ENCODE measurements at places on chromosomes 13 and 19. TPM values are rescaled to one million over a fixed set of nuclear protein-coding genes. Genes with fewer than 3 reads are reported as not detected.
A peak's percentile ranks its signal among the peaks of the same experiment; 100 is the strongest.

The KLK12 gene
- total RNA-seq: not detected

The CILP2 gene
- 0.21 TPM for total RNA-seq

The LSR gene
- 1.5 TPM for total RNA-seq

DNA sequence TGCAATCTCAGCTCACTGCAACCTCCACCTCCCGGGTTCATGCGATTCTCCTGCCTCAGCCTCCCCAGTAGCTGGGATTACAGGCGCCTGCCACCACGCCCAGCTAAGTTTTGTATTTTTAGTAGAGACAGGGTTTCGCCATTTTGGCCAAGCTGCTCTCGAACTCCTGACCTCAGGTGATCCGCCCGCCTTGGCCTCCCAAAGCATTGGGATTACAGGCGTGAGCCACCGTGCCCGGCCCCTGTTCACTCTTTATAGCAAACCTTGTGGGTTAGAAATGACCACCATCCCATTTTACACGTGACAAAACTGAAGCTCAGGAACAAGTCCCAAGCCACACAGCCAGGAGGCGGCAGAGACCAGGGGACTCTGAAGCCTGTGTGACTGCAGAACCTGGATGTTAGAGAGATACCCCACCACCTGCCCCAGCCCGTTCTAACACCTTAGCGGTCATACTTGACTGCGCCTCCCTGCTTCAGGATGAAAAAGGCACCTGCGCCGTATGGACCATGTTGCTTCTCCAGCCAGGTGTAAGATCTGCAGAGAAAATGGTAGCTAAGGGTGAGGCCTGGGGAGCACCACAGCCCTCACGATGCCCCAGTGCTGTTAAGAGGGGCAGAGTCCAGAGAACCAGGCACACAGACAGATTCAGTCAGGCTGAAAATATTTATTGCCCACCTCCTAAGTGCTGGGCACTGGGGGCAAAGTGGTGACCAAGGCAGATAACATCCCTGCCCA, 3.6 kb downstream of the DMAC2 start:
- DNase-seq: no peak

GRCh38 chr13:40383132-40383531, 283.3 kb downstream of the FOXO1 start:
- no peak for DNase-seq

The KCNK6 gene
- 7.7 TPM for total RNA-seq

DNA sequence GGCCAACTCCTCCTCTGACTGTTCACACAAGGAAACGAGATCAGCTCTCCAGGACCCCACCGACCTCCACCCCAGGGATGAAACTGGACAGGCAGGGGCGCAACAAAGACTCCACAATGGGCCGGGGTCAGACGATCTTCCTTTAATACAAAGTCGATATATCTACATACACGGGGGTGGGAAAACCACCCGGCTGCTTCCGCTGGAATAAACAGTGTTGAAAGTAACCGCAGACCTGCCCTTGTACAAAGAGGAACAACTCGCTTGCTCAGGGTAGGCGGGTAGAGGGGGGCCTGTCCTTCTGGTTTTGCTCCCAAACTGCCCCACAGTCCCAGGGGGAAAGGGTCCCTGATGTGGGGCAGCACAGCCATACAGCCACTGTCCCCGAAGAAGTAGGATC, 135.2 kb downstream of the PTPRS start:
- no peak for DNase-seq

The ENOX1 gene
- 11.7 TPM for total RNA-seq

The PLPP2 gene
- 0.05 TPM for total RNA-seq

DNA sequence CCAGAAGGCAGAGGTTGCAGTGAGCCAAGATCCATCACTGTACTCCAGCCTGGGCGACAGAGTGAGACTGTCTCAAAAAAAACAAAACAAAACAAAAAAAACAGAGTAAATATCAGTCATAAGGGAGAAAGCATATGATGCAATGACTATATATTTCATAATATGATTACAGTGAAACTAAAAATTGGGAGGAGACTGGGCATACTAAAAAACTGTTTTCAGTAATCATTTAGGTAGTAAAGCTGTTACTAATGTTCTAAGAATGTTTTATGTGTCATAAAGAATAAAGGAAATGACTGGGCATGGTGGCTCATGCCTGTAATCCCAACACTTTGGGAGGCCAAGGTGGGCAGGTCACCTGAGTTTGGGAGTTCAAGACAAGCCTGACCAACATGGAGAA, 15.9 kb downstream of the ZNF573 start:
- no peak for DNase-seq

DNA sequence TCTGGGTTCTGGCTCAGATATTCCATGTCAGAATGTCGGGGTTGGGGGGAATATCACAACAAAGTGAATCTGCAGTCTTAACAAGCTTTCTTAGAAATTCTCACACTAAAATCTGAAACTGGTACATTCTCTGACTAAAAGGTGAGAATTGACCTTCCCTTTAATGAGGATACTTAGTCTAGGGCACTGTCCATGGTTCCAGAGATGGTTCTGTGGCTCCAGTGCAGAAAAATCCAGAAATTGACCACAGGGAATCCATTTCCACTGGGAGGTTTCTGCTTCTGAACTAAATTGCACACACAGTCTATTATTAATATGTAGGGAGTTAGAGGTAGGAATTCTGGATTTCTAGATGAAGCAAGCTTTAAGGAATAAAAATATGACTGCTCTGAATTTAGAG, 171.6 kb upstream of the OBI1 start:
- no peak for DNase-seq

DNA sequence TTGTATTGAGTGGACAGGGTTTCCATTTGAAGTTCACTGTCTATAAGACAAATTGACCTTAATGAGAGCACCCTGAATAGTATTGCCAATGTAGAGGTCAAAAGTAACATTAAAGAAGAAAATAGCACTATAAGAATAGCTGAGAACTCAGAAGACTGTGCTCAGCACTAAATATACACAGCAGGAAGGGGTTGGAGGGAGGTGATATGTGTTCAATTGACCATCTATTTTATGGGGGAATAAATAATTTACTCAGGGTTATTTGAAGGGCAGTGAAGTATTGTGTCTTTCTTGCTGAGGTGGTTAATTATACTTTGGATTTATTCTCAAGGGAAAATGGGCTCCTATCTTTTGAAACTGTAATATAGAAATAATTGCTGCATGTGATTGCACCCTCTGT, 1380.5 kb upstream of the SPRY2 start:
- DNase-seq: no peak

DNA sequence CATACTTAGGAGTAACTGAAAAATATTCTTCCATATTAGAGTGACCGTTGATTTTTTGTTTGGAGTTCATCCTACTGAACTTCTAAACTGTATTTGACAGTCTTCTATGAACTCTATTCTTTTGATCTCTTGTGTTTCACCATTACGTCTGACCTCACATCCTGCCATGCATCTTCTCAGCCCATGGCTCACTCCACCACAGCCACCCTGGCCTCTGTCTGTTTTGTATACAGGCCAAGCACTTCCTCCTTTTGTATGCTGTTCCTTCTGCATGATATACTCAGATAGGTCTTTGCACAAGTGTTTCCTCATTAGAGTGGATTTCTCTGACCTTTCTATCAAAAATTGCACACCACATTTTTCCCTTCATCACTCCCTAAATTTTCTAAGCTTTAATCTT, 119.9 kb downstream of the MAB21L1 start:
- DNase-seq: no peak

The ONECUT3 gene
- not detected for total RNA-seq

The TMPRSS9 gene
- not detected for total RNA-seq

The WASF3 gene
- not detected for total RNA-seq

GRCh38 chr13:112708560-112709240, 18.9 kb downstream of the ATP11A start:
- DNase-seq: peak; percentile 37

GRCh38 chr13:43551897-43552456, 234.8 kb downstream of the ENOX1 start:
- DNase-seq: no peak

DNA sequence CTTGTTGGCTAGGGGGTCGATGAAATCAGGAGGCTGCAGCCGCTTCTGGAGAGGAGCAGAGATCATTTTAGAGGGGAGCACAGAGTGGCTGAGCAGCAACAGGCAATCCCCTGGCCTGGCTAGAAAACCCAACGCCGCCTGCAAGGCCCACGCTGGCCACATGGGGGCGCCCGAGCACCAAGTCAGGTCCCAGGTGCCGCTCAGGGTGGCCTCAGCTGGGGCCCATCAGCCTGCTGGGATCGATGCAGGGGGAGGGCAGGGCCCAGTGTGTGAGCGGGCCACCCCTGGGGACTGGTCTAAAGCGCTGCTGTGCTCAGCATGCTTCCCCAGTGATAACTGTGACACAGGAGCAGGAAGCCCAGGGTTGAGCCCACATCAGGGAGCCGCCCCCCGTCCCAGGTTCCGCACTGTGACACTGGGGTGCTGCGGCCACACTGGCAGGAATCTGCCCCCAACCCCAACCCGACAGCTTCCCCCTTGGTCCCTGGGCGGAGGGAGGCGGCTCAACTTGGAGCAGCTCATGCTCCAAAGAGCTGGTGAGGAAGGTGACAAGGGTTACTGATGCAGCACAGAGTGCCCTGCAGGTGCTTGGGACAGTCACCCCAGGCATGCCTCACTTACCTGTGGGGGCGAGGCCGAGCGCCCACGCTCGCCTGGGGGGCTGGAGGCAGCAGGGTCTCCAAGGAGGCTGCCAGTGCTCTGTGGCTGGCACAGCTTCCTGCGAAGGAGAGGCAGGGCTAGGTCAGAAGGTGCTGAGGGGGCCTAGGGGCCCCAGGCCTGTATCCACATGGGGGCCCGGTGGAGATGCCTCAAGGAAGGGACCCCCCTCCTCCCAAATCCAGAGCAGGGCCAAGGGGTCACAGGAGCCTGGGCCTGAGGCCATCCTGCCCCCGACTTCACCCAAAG, 13.3 kb upstream of the ISYNA1 start:
- peak; percentile 86 for DNase-seq

DNA sequence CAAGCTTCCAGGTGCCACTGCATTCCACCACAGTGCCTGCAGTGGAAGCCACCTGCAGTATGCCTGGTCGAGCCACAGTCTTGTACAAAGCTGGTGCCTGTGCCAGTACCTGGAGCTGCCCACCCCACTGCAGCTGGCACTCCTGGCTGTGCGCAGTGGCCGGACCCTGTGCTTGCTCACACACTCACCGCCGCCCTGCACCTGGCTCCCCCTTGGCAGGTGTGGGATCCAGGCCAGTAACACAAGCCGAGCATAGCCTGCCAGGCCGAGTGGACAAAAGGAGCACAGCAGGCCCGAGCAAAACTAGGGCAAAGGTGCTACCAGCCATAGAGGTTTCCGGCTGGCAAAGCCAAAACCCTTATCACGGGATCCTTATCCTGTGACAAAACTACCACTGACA, 18.5 kb downstream of the UGGT2 start:
- no peak for DNase-seq

The SYCN gene
- not detected for total RNA-seq

DNA sequence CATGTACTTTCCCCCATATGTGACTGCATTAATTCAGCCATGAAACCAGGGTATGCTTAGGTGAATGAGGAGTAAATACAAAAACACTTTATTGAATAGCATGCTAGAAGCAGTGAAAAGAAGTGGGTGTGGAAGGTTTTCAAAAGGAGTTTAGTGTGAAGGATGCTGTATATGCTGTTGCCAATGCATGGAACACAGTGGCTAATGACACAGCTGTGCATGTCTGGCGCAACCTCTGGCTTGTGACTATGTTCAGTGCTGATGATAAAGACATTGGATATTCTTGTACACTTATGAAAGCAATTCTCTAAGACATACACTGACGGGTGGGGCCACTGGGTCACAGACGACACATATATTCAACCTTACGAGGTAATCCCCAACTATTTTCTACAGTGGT, 55.2 kb downstream of the SOX21 start:
- no peak for DNase-seq

DNA sequence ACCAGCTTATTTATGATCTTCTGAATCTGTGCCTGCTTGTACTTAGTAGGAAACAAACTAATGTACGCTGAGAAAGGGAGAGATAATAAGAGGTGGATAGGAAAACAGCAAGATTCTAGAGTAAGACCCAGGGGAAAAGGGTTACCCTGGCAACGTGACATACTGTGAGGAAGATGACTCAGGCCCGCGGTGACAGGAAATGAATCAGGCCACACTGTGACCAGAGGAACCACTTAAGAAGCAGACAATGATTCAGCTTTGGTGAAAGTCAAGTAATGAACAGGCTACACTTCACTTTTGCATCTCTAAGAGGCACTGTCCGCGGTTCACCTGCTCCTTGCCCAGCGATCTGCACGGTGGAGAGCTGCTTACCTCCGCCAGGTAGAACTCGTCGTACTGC, 158.2 kb downstream of the NALCN start:
- DNase-seq: no peak
